Tibial nerve (tissue), 4 donors: ENCODE measurements at places on chromosomes 4 and X. TPM values are rescaled to one million over a fixed set of nuclear protein-coding genes. Genes with fewer than 3 reads are reported as not detected.
A peak's percentile ranks its signal among the peaks of the same experiment; 100 is the strongest.

GRCh38 chr4:26878794-26879391 lies 18.3 kb downstream of the STIM2 start:
- H3K36me3 ChIP-seq = no peaks in the 10 kb centered on the region
- no peaks in the 10 kb centered on the region for H3K27me3 ChIP-seq
- peaks cover 16% of the 10 kb centered on the region for H3K4me1 ChIP-seq
- no peak for DNase-seq

LRP2BP gene
- 5.5 TPM for total RNA-seq

GRCh38 chr4:99617374-99617773 lies 40.3 kb downstream of the C4orf54 start:
- H3K4me3 ChIP-seq = no peak overlapping the region
- no peaks in the 10 kb centered on the region for H3K4me1 ChIP-seq
- no peak for DNase-seq
- H3K27ac ChIP-seq = no peak overlapping the region
- no peaks in the 10 kb centered on the region for H3K36me3 ChIP-seq
- H3K27me3 ChIP-seq = no peaks in the 10 kb centered on the region

DNA sequence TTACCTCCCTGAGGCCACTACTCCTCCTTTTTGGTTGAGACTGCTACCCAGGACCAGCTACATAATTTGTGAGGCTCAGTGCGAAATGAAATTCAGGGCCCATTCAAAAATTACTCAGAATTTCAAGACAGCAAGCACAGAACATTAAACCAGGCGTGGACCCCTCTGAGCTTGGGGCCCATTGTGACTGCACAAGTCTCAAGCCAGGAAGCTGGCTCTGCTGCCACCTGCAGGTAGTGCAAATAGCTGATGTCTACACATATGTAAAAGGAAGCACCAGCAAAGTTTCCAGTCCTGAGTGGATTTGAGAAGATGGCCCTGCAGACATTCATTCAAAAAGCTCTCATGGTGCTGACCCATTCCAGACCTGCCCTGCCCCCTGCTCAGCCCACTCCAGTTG lies 213.4 kb upstream of the LNX1 start:
- no peaks in the 10 kb centered on the region for H3K4me1 ChIP-seq
- DNase-seq = no peak
- H3K27me3 ChIP-seq = no peaks in the 10 kb centered on the region
- no peak overlapping the region for H3K27ac ChIP-seq

CLIC2 gene
- total RNA-seq = 20.9 TPM

GRCh38 chrX:39605183-39605582 lies 492.6 kb downstream of the BCOR start:
- no peaks in the 10 kb centered on the region for H3K36me3 ChIP-seq
- no peak for DNase-seq
- no peak overlapping the region for H3K27ac ChIP-seq
- no peak overlapping the region for H3K4me3 ChIP-seq
- H3K27me3 ChIP-seq = no peaks in the 10 kb centered on the region
- H3K4me1 ChIP-seq = no peaks in the 10 kb centered on the region

DNA sequence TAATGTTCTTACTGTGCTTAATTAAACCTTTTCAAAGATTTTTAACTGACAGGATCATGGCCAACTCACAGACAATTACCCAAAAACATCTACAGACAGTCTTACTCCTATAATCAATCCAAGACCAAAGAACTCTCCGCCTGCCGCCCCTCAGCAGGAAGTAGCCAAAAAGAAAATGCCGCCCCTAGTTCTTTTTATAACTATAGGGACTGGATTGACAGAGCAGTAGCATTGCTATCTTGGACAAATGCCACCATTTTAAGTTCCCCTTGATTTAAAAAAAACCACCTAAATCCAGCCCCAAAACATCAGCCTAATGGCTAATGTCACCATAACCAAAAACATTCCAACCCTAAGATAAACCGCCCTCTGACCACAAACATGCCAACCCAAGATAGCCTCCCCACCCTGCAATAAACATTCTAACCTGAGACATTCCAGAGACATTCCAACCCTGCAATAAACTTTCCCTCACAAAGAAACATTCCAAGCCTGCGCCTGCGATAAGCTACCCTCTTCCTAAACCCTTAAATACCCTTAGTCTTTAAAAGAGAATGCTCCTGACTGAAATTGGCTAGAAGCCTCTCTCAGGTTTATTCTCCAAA lies 77.0 kb downstream of the COQ2 start:
- H3K36me3 ChIP-seq = no peaks in the 10 kb centered on the region
- no peaks in the 10 kb centered on the region for H3K4me1 ChIP-seq
- no peak for DNase-seq
- H3K27ac ChIP-seq = no peak overlapping the region
- no peak overlapping the region for H3K4me3 ChIP-seq

- no peaks in the 10 kb centered on the region for H3K36me3 ChIP-seq
- no peak for DNase-seq
- H3K27ac ChIP-seq = no peak overlapping the region
- H3K4me1 ChIP-seq = no peaks in the 10 kb centered on the region
- no peaks in the 10 kb centered on the region for H3K27me3 ChIP-seq
Observed at GRCh38 chrX:40478474-40479065, 102.2 kb upstream of the ATP6AP2 start.

- H3K27ac ChIP-seq = no peak overlapping the region
- DNase-seq = no peak
- H3K27me3 ChIP-seq = peaks cover 5% of the 10 kb centered on the region
- no peaks in the 10 kb centered on the region for H3K36me3 ChIP-seq
- H3K4me3 ChIP-seq = no peak overlapping the region
Observed at GRCh38 chrX:136708348-136708747, 60.4 kb downstream of the CD40LG start.

DNA sequence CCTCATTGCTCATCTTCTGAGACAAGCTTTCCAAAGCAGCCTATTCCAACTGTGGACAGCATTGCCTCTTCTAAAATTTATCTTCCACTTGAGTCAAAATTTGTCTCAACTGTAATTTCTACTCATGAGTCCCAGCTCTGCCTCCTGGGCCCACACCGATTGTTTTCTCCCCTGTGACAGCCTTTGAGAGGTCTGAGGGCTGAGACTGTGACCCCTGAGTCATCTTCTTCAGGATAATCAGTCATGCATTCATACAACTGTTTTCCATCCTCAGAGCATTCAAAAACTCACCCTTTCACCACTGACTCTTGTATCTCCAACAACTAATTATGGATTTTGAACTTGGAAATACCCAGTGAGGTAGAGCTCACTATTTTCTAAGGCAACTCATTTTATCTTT lies 228.1 kb downstream of the EDA2R start:
- H3K27ac ChIP-seq = no peak overlapping the region
- no peak for DNase-seq
- no peak overlapping the region for H3K4me3 ChIP-seq
- H3K4me1 ChIP-seq = no peaks in the 10 kb centered on the region
- no peaks in the 10 kb centered on the region for H3K27me3 ChIP-seq

TRPC3 gene
- total RNA-seq = 4.5 TPM

MEPE gene
- not detected for total RNA-seq

DNA sequence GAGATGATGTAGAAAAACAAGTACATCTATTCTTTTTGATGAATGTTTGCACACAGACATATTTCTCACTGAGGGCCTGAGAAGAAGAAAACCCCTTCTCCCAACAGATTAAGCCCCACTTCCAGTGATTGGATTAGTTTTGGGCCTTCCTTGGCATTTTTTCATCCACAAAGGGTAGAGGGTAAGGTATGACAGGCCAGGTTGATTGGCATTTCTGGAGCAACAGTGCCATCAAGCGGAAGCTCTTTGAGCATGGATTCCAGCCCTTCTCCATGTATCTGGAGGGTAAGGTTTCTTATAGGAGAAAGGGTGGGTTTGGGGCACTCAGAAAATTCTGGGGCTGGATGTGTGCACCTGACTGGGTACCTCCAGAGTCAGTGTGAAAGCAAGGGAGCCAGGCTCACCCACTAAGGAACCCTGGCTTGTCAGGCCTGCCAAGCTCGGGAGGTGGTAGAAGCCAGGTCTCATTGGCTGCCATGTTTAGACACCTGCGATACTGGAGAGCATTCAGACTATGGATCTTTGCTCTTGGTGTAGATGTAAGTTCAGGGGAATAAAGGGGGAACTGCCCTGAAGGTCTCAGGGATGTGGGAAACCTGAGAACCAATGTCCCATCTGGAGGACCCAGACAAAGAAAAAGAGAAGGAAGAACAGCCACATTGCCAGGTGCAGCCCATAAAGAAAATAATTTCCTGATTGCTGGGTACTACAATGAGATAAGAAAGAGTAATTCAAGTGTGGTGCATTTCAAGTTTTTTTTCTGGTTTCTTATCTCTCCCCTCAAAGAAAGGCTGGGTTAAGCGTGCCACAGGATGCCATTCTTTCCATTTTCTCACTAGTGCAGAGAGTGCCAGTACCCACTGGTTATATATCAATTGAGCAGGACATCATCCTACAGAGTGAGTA lies 222.3 kb upstream of the AGTR2 start:
- H3K27ac ChIP-seq = no peak overlapping the region
- no peaks in the 10 kb centered on the region for H3K27me3 ChIP-seq
- DNase-seq = no peak
- H3K4me3 ChIP-seq = no peak overlapping the region
- no peaks in the 10 kb centered on the region for H3K4me1 ChIP-seq

ENPEP gene
- total RNA-seq = 4.2 TPM

DNA sequence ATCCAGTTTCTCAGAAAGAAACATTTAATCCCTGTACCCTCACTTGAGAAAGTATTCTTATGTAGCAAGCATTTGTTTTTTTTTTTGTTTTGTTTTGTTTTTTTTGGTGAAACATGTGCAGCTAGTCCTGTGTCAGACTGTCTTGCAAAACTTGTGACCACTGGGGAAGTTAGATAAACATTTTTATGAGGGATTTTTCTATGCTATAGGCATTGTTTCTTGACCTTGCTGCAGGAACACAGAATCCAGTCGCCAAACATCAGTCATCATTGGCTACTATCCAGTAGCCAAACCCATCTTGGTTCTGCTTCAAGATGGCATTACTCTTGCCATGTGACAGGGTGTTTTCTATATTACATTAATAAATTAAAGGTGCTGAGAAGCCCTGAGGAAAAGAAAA lies 7.7 kb upstream of the MAPK10 start:
- H3K27ac ChIP-seq = no peak overlapping the region
- no peaks in the 10 kb centered on the region for H3K4me1 ChIP-seq

GRCh38 chrX:84175958-84176357 lies 12.0 kb downstream of the RPS6KA6 start:
- H3K27me3 ChIP-seq = no peaks in the 10 kb centered on the region
- no peak for DNase-seq
- H3K4me3 ChIP-seq = no peak overlapping the region
- H3K27ac ChIP-seq = no peak overlapping the region

- H3K4me1 ChIP-seq = peaks cover 8% of the 10 kb centered on the region
- H3K27me3 ChIP-seq = peaks cover 19% of the 10 kb centered on the region
- H3K36me3 ChIP-seq = no peaks in the 10 kb centered on the region
Observed at GRCh38 chr4:186104114-186104889, at the start of gene FAM149A. TSS of gene FAM149A (plus strand) at chr4:186104704.

GBA3 gene
- total RNA-seq = not detected

EVC2 gene
- total RNA-seq = 26.7 TPM

ENOPH1 gene
- 33.7 TPM for total RNA-seq

- H3K27ac ChIP-seq = peak overlapping the region; percentile 76
- no peaks in the 10 kb centered on the region for H3K27me3 ChIP-seq
- H3K4me1 ChIP-seq = peaks cover 33% of the 10 kb centered on the region
- DNase-seq = no peak
Observed at GRCh38 chr4:1203026-1203616, 30.7 kb upstream of the SPON2 start.

- H3K4me1 ChIP-seq = peaks cover 4% of the 10 kb centered on the region
- H3K27me3 ChIP-seq = no peaks in the 10 kb centered on the region
- H3K36me3 ChIP-seq = no peaks in the 10 kb centered on the region
- no peak overlapping the region for H3K27ac ChIP-seq
- no peak overlapping the region for H3K4me3 ChIP-seq
Observed at GRCh38 chr4:74447636-74448233, 2.8 kb downstream of the AREG start.

USP17L28 gene
- not detected for total RNA-seq

VCX gene
- total RNA-seq = not detected

PTCHD1 gene
- under 0.01 TPM for total RNA-seq

TMEM47 gene
- total RNA-seq = 34.7 TPM

DNA sequence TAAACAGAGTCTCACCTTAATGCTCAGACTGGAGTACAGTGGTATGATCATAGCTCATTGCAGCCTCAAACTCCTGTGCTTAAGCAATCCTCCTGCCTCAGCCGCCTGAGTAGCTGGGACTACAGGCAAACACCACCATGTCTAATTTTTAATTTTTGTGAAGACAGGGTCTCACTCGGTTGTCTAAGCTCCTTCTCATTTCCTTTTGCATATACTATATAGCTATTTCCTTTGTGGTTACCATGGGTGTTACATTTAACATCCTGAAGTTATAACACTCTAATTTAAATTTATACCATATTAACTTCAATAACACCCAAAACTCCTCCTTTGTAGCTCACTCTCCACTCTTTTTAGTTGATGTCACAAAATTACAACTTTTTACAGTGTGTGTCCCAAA lies 114.3 kb downstream of the DCK start:
- no peak for DNase-seq
- H3K27ac ChIP-seq = no peak overlapping the region
- no peaks in the 10 kb centered on the region for H3K36me3 ChIP-seq
- no peaks in the 10 kb centered on the region for H3K4me1 ChIP-seq
- H3K4me3 ChIP-seq = no peak overlapping the region
- no peaks in the 10 kb centered on the region for H3K27me3 ChIP-seq

DNA sequence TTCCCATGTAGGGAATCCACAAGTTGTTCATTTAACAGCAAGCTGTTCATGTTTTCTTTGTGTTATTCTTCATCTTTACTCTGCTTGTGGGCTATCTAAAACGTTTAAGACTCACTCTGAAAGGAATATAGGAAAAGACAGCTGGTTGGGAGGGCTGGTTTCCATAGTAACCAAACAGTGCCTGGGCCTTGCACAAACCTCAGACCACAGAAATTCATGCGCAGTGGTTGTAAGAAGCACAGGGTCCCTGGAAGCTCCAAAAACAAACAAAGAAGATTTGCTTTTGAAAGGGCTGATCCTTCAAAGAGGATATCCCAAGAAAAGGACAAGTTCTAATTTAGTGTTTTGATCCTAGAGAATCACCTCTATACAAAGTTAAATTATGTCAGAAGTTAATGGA lies 7.8 kb downstream of the SERTM2 start:
- H3K27ac ChIP-seq = no peak overlapping the region
- no peak for DNase-seq
- H3K36me3 ChIP-seq = no peaks in the 10 kb centered on the region

DNA sequence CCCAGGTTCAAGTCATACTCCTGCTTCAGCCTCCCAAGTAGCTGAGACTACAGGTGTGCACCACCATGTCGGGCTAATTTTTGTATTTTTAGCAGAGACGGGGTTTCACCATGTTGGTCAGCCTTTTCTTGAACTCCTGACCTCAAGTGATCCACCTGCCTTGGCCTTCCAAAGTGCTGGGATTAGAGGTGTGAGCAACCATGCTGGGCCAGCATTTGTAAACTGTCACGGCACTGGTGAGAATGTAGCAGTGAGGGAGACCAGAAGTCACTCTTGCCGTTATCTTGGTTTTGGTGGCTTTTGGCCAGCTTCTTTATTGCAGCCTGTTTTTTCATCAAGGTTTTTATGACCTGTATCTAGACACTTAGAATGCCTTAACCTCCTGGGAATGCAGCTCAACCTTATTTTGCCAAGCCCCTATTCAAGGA lies 22.4 kb downstream of the PCDH18 start:
- H3K27me3 ChIP-seq = no peaks in the 10 kb centered on the region
- DNase-seq = no peak
- no peaks in the 10 kb centered on the region for H3K36me3 ChIP-seq

FAM9B gene
- not detected for total RNA-seq
